ENCODE measurements at places on chromosomes 16 and 17.

DNA sequence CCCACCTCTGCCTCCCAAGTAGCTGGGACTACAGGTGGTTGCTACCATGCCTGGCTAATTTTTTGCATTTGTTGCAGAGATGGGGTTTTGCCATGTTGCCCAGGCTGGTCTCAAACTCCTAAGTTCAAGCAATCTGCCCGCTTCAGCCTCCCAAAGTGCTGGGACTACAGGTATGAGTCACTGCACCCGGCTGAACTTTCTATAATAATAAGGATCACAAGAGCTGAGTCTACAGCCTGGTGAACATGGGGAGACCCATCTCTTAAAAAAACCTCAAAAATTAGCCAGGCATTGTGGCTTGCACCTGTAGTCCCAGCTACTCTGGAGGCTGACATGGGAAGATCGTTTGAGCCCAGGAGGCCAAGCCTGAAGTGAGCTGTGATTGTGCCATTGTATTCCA lies 53.5 kb downstream of the WDR59 start:
- no peak for DNase-seq

DNA sequence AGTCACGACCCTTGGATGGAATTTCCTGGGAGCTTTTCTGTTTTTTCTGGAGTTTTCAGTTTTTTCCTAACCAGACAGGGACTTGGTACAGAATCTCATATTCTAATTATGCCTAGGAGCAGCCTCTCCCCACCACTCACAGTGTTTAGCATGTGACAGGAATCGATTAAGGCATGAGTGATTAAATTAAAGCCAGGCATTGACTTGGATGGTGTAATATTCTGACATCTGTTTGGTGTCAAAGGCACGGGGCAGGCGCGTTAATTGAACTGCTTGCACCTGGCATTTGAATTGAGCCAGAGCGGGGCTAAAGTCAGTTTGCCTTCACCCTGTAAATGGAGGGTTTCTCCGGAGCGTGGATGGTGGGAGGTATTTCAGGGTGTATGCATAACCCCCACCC lies 11.9 kb downstream of the MAPT start:
- no peak for DNase-seq

DNA sequence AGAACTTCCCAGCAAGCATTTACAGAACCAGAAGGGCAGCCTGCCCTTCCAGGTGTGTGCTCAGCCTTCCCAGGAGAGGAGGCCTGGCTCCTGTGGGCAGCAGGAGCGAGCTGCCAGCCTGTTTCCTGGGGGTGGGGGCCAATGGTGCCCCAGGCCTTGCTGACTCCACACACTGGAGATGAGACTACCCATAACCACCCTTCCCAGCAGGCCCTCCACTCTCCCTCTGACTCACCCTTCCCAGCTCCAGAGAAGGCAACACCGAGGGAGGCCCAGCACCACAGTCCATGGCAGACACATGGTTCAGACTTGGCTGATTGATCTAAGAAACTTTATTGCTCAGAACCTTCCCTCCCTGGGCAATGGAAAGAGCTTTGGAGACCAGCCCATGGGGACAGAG lies 1.8 kb upstream of the PRSS53 start:
- no peak for DNase-seq

DNA sequence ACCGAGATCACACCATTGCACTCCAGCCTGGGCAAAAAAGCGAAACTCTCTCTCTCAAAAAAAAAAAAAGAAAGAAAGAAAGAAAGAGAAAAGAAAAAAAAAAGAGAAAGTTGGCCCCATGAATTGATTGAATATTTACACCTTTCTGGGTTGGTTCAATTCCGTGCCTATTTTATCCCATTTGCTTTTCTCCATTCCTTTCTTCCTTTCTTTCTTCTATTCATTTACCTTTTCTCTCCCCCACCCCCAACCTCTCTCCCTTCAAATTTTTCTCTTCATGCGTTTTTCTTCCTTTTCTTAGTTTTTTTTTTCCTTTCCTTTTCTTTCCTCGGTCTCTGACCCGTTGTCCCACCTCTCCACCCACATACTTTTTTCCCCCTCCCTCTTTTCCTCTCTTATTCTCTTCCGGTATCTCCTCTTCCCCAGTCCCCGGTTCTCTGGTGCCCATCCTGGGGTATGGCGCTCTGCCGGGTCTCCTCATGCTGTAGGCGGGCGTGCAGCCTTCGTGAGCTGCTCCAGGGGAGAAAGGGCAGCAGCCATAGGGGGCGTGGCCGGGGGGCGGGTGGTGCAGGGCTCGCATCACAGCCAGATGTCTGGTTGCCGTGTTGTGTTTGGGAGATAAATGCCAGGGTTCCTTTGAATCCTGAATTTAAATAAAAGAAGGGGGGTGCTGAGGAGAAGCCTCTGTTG lies 5.3 kb upstream of the COL1A1 start:
- DNase-seq, result no peak

DNA sequence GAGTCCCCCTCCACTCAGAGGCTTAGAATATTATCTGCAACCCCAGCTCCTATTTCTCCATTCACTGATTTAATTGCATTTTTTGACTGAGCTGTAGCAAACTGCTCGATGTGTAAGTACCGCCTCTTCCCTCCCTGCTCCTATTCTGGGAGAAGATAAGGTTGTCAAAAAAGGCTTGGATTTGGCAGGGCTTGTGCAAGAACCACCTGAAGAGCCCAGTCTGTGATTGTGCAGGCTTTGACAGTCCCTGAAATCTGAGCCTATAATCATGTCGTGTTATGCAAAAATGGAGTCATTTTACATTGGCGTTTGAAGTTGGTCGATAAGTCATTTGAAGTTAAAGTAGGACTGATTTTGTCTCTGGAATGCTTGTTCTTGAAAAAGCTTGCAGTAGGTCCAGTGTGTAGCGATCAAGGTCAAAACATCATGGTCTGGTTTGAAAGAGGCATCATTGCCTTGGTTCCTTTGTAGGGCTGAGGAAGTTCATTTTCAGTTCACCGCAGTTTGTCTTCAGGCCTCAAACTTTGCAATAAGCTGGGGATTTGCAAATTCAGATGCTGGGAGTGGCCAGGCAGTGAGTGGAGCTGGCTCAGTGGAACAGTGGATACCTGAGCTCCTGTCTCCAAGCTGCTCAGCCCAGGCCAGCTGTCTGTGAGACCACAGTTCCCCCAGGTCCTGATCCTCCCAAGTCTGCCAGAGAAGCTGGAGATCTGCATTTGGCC lies 68.8 kb downstream of the KATNIP start:
- DNase-seq, result no peak

GRCh38 chr17:17472333-17472920 lies 4.4 kb upstream of the MED9 start:
- DNase-seq, result peak; percentile 59

- DNase-seq, result no peak
Measured at GRCh38 chr17:46138473-46138872, 54.8 kb downstream of the KANSL1 start.

- DNase-seq, result no peak
Measured at GRCh38 chr17:72318131-72318530, 197.3 kb downstream of the SOX9 start.

- peak; percentile 49 for DNase-seq
Measured at GRCh38 chr17:78484271-78485246, 92.6 kb downstream of the DNAH17 start.

DNA sequence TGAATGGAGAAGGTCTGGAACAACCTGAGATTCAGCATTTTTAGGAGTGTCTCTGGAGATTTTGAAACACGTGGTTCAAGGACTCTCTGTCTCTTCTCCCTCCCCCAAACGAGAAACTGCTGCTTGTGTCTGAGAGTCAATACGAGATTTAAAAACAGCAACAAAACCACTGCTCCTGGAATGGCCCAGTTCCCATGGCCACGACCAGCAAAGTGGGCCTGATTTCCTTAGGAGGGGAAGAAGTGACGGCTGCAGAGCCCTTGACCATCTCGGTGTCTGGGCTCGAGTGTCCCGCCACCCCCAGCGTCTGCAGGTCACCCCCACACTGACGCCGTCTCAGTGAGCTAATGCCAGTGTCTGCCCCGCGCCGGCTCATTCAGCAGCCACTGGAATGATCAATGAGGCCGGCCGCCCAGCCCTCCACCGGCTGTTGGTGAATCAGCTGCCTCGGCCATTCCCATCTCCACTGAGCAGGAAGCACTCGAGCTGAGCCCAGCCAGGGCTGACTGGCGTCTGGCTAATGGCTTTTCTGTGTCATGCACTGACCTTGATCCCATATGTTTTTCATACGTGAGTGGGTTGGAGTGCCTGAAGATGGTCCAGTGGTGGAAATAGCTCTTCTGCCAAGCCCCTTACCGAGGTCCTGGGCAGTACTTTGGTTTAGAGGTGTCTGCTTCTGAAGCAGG lies 151.8 kb downstream of the PITPNC1 start:
- no peak for DNase-seq

GRCh38 chr17:48127371-48128051 lies 19.9 kb downstream of the SNX11 start:
- no peak for DNase-seq

GRCh38 chr17:48558057-48558830 lies 13.3 kb upstream of the HOXB2 start:
- no peak for DNase-seq

- no peak for DNase-seq
Measured at GRCh38 chr17:35875072-35875799, 4.9 kb downstream of the CCL5 start.

DNA sequence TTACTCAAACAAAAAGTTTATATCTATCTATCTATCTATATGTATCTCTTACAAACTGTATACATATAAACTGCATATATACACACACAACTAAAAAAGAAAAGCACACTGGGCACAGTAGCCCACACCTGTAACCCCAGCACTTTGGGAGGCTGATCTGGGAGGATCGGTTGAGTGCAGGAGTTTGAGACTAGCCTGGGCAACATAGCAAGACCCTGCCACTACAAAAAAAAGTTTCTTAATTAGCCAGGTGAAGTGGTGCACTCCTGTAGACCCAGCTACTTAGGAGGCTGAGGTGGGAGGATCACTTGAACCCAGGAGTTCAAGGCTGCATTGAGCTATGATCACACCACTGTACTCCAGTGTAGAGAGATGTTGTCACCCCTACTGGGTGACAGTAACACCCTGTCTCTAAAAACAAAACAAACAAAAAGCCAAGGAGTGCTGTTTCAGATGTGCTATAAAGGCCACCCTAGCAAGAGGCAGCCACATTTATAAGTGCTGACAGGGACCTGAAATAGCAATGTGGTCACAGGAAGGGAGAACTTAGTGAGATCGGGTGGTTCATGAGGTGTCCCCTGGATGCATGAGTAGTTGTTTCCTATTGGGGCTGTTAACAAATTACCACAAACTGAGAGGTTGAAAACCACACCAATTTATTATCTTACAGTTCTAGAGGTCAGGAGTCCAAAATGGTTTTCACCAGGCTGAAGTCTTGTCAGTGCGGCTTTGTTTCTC lies 4.8 kb downstream of the CD2BP2 start:
- DNase-seq, result no peak

- DNase-seq, result no peak
Measured at GRCh38 chr16:65119901-65120401, 1.9 kb downstream of the CDH11 start.

DNA sequence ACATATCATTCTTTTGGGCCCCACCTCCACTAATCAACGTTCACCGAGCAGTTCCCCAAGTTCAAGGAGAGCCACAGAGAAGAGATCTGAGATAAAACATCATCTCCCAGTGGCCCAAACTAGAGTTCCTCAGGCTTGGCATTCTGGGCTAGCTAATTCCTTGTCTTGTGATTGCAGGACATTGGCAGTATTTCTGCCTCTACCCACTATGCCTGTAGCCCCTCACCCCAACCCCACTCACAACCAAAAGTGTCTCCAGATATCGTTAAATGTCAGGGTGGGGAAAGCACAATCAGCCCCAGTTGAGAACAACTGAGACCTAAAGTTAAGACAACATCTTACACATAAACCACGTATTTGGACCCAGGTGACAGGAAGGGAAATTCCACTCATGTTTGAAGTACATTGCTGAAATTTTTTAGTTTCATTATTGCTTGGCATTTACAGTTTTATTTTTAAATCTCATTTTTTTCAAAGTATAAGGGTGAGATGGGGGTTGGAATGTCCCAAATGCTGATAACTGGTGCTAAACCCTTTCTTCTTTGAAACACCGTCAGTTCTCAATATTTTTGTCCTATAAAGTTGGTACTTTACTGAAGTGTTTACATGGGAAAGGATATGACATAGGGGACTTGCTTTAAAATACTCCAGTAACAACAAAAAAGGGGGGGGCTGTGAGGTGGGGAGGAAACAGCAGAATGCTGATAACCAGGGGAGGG lies 13.6 kb downstream of the ZC3H7A start:
- peak; percentile 73 for DNase-seq

DNA sequence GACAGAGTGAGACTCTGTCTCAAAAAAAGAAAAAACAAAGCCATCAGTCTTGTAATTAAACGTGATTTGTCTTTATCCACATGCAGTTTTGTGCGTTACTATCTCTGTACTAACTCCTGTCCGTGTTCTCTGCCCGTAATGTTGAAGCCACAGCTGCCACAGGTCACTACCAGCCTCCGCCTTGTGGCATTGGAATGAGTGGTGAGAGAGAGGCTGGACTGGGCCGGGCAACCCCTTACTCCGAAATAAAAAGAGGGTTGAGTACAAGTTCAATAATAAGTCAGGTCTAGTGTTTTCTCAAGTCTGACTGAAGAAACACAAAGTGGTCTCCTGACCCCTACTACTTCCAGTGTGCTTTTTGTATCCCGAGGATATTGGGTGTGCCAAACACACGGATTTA lies 5.4 kb downstream of the DNAJA3 start:
- no peak for DNase-seq

DNA sequence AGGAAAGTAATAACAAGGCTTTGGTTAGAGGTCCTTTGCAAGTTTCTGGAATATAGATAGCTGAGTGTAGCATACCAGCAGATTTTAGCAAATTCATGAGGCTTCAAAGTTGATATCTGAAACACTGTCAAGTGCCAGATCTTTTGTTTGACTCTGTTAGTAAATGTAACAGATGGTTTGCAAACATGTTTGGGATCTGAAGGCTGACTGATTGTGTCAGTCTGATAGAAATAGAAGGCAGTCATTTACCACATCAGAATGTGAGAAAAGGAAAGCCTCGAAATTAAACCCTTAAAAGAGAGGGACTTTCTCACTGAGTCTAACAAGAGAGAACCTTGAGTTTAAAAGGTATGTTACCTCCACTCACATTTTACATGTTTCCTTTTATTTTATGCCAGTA lies 371.5 kb downstream of the KIF2B start:
- DNase-seq, result no peak

- DNase-seq, result peak; percentile 70
Measured at GRCh38 chr17:29005936-29006511, at the start of gene SEZ6. Gene SEZ6, minus strand, starts transcription at chr17:29006033. Its CDS starts 164 bp downstream, at chr17:29005869.
